ENCODE measurements at places on chromosomes 11 and 22. TPM values are rescaled to one million over a fixed set of nuclear protein-coding genes. Genes with fewer than 3 reads are reported as not detected.

- no peak for DNase-seq
These were observed at the start of gene ADM2 for GRCh38 chr22:50481440-50482106. TSS of gene ADM2 (plus strand) at chr22:50481543. CDS start at chr22:50481848, 305 bp downstream.

DNA sequence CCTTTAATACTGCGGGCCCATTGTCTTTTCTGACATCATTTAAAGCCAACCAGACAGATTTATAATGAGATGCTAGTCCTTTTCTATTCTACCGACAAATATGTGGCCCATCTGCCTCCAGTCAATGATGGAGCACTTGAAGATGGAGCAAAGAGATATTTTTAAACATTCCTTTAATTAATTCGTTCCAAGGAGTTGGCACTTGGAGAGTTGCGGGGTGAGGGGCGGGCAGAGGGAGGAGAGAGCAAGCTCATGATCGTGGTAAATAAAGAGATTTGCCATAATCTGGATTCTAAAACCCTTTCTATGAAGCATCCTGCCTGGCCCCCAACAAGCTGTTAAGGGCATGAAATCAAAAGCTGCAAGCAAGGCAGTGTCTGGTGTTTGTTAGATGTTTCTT lies 5.0 kb downstream of the SLC1A2 start:
- DNase-seq: no peak

- DNase-seq: peak; percentile 86
These were observed 352.7 kb downstream of the NTM start for GRCh38 chr11:131723088-131723487.

DNA sequence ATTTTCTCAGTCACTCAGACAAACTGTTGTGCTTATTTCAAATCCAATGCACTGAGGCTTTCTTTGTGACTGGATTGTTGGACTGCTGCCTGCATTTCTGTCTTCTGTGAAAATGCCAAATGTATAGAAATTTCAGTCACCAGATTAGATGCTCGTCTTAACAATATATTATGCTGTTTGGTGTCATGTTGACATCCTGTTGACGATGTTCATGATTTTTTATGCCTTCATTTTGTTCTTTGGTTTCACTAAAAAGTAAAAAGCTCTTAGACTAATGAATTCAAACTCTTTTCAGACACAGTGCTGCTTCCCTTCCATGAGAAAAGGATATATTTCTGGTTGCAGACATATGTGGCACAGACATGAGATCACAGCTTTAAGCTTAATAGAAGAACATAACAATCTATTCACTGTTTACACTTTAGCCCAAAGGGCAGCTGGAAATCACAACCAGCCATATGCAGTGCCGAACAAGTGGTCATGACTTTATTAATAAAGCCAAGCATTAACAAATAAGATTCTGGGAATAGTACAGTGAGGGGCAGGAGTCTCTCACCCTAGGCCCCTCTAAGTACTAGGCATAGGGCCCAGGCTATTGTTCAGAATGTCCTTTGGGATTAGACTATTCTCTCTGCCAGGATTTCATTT lies 9.4 kb upstream of the SOX6 start:
- DNase-seq: peak; percentile 80

The WT1 gene
- not detected for total RNA-seq

The TLCD5 gene
- total RNA-seq: 9.4 TPM

The API5 gene
- 126 TPM for total RNA-seq

The MRGPRF gene
- 20.5 TPM for total RNA-seq
